ENCODE measurements at places on chromosomes 1 and 21. TPM values are rescaled to one million over a fixed set of nuclear protein-coding genes. Genes with fewer than 3 reads are reported as not detected.

DNA sequence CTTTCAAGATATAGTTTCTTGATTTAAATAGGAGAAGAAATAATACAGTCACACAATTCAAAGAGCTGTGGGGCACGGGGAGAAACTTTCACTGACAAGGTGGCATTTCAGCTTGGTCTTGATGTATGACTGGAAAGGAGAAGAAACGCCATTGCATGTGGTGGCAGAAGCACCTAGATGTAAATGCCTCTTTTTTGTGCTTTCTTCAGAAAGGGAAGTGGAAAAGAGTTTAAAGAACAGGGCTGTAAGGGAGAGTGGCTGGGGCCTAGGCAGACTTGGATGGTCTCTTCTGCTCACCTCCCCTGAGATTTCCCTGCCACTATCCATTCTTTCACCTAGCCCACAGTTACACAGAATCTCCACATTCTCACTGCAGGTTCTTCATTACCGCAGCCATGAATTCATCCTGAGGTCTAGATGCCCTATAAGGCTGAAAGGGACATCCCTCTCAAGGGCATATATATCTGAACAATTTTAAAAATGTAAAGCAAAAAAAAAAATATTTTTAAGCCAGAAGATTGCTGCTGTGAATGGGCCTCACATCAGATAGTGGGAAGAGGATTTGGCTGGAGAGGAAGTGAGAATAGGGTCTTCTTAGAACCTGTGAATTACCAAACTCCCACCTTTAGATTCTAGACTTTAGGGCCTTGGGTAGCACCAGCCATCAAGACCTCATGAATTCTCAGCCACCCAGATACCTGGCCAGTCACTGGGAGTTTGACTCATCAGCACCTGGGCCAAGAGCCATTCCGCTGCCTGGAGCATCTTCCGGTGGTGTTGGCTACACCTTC, 23.4 kb downstream of the CACNA1E start:
- no peak for DNase-seq

DNA sequence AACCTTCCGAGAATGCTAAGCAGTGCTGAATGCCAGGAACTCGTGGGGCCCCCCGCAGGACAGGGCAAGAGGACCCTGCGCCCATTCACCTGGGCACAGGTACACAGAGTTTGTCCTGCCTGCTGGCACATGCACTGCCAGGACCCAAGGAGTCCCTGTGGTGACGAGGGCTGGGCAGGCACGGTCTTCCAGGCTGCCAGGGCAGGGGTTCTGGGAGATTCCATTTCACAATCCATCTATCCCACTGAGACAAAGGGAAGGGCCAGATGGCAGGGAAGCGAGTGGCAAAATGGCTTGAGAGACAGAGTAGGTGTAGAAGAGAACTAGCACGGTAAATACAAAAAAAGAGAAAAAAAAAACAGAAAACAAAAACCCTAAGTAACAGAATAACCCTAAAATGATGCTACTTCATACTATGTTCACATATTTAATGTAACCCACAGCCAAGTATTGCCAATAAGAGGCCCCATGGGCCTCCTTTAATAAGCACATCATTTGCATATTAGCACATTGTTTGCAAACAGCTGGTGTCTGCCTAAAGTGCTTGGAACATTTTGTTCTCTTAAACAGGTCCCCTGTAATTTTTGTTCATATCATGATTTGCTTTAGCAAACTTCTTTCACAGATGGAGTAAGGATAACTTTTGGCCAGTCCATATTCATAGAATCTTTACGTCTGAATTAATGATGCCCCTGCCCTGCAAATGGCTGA, 83.8 kb downstream of the STUM start:
- no peak for DNase-seq

DNA sequence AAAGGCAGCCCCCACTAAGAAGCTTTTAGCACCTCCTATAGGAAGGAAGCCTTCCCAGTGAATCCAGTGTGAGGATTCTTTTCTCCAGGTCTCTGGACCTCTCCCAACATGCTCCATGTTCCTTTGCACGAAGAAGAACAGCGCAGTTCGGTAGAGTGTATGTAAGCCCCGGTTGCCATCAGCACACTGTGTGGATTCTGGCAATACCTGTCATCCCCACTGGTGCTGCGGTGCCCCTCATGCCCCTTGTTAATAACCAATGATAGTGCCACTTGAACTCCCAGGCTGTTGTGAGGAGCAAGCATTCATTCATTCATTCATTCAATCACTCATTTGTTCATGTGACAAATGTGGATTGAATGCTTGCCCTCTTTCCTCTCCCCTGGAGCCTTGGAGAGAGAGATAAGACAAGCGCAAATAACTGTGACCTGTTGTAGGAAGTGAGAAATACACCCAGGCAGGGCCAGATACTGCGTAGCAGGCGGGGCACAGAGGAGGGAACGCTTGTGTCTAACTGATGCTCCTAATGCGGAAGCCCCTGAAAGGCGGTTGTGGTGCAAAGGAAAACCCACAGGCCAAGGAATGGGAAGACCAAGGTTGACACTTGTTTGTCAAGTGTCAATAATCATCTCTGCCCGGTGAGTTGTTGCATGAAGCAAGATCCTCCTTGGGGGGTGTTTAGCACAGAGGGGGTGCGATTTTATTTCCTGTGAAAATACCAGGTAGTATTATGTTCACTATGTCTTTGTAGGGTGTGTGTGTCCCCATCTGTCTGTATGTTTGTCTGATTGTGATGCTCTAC, 9.8 kb downstream of the LGR6 start:
- no peak for DNase-seq

The SLC30A10 gene
- not detected for total RNA-seq

- peak; percentile 55 for DNase-seq
Observed at GRCh38 chr1:40032240-40032891, 8.2 kb upstream of the CAP1 start.

DNA sequence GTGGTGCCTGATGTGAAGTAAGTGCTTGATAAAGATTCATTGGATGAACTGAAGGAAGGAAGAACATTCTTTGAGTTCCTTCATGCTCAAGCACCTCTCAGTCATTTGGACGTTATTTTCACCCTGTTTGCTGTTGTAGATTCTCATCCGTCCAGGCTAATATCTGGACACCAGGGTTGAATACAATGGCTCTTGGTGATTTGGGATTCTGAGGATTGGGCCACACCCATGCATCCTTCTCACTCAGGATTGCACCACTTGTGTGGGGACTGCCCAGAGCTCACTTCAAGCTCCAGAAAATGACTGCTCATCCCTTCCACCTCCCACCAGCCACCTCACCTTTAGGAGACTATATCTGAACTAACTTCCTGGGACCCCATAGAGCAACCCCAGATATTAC, 117.1 kb upstream of the IPO9 start:
- DNase-seq, result no peak

The FAM110D gene
- not detected for total RNA-seq

- no peak for DNase-seq
Observed at GRCh38 chr1:39159224-39160036, 45.1 kb upstream of the MACF1 start.

DNA sequence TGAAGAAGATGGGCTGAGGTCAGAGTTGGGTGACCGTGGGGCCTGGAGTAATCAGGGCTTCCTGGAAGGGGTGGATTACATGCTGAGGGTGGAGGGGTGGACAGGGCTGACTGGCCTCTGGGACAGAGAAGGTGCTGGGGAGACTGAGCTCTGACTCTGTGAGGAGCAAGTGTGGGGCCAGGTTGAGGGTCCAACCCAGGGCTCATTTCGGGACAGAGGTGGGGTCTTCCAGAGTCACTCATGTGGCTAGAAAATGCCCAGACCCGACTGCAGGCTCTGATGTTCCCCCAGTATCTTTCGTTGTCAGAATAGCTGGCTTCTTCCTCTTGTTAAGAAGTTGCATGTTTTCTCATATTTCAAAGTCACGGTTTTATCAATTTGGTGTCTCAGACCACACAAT, 311.8 kb downstream of the PTPRU start:
- DNase-seq, result no peak

- no peak for DNase-seq
Observed at GRCh38 chr21:41537356-41537755, 29.4 kb upstream of the TMPRSS2 start.

DNA sequence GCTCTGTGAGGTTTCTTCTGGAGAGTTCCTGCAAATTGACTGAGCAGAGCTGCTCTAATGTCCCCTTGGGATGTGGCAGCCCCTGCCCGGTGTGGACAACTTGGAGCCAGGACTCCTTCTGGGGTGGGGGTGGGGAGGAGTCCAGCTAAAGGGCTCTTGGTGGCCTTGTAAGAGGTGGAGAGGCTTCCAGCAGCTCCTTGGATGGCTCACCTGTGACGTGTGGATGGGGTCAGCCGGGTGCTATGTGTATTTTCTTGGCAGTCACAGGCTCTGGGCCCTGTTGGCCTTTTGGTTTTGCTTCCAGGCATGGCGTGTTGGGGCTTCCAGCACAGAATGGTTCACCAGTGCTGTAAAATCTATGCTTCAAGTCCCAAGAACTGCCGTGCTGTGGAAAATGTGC, 38.2 kb downstream of the TRAPPC10 start:
- no peak for DNase-seq

DNA sequence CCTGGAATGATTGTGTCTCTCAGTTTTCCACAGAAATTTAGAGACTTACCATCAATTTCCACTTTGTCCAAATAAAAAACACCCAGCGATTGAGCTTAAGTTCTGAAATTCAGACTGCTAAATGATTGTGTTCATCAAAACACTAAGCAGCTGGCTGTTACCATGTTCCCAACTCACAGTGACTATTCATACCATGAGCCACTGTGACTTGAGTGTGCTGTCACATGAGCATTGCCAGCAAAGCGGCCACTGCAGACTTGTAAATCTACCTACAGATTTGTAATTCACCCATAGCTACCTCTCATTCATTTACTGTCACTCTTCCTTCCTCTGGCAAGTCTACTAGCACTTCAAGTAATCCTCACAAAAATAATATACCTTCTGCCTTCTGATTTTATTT, 17.2 kb upstream of the PRKAB2 start:
- no peak for DNase-seq
